ENCODE measurements at places on chromosomes 16 and 17.

- no peak for DNase-seq
These were observed 111.3 kb upstream of the NOL11 start for GRCh38 chr17:67606471-67606870.

GRCh38 chr16:8453359-8453758, 137.0 kb downstream of the TMEM114 start:
- no peak for DNase-seq

DNA sequence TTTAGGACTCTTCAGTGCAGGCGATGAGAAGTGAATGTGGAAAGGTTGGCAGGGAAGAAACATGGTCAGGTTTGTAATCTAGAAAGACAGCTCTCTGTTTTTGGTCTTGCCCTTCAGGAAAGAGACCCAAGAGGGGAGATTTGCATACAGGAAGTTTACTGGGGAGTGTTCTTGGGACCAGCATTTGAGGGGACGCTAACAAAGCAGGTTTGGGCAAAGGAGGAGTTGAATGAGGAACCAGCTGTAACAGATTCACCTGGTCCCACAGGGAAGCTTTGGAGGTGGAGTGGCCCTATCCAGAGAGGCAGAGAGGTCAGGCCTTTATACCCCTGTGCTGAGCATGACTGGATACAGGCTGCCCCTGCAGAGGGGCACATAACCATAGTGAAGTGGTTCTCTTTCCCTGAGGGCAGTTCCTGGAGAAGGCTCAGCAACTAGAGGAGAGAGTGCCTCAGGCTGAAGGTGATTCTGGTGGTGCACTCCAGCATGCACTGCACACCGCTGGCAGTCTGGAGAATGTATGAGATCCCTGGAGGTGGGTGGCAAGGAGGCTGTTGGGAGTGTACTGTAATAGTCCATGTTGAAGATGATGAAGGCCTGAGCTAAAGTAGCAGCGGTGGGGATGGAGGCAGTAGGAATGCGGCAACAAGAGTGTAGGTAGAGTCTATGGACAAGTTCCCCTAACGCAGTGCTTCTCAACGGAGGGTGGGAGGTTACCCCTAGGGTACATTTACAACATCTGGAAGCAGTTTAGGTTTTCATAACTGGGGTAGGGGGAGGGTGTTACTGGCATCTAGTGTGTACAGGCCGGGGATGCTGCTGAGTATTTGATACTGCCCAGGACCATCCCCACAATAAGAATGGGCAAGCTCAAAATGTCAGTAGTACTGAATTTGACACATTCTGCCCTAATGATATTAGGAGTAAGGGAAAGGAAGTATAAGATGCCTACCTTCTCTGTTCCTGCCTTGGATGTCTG, 37.2 kb downstream of the MAP2K6 start:
- DNase-seq, result no peak

DNA sequence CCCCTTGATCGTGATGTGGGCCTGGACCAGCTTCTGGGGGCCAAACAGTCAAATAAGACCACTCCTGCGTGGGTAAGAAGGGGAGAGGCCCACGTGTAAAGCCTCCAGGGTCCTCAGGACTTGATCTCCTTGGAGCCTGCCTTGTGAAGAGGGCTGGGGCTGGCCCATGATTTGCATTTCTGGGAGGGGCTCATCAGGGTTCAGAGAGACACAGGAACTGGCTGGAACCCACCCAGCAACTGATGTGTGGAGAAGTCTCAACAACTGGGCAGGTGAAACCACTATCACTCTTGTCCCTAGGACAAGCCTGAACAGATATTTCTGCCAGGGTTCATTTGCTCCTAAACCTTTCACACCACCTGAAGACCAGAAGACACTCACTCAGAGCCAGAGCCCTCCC, 214.7 kb downstream of the ZNF423 start:
- DNase-seq, result no peak

GRCh38 chr16:75099075-75099667, 17.4 kb downstream of the LDHD start:
- no peak for DNase-seq

GRCh38 chr17:42387661-42388380, 421 bp downstream of the STAT3 start:
- DNase-seq, result no peak

DNA sequence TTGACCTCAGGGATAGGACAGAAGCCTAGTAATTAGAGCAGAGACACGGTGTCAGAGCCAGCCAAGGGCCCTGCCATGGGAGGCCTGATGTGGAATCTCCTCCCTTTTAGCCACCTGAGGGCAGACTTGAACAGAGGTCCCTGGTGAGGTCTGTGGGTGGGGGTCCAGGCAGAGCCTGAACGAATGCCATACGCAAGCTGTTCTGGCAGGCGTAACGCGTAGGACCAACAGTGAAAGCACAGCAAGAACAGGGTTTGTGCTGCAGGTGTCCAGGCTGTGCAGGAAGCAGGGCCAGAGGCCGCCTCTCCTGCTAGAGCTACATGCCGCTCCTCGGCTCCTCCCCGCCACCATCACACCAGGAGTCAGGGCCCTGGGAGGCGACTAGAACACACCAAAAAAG, 81.9 kb upstream of the TBX2 start:
- no peak for DNase-seq

DNA sequence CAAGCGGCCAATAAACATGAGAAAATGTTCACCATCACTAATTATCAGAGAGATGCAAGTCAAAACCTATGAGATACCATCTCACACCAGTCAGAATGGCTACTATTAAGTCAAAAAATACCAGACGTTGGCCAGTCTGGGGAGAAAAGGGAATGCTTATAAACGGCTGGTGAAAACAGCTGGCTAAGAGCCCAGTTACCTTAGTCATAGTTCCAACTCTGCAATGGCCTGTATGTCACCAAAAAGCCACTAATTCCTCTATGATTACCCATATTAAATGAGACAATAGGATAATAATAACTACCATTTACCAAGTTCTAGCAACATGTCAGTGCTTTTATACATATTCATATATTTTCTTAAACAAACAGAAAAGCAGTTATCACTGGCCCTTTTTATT, 42.9 kb upstream of the CDRT4 start:
- peak; percentile 31 for DNase-seq

DNA sequence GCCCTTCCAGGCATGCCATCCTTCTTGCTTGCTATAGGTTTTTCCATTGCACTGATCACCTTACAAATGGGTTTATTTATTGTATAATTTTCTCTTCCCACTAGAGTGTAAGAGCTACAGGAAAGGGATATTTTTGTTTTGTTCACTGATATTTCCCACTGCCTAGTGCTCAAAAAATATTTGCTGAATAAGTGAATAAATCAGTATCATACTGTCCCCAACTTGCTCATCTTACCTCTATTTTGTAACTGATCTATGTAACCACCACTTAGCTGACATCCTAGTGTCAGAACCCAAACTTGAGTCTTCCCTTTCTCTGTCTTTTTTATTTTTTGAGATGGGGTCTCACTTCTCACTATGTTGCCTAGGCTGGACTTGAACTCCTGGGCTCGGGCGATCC, 87.6 kb upstream of the TBC1D3K start:
- DNase-seq, result no peak

DNA sequence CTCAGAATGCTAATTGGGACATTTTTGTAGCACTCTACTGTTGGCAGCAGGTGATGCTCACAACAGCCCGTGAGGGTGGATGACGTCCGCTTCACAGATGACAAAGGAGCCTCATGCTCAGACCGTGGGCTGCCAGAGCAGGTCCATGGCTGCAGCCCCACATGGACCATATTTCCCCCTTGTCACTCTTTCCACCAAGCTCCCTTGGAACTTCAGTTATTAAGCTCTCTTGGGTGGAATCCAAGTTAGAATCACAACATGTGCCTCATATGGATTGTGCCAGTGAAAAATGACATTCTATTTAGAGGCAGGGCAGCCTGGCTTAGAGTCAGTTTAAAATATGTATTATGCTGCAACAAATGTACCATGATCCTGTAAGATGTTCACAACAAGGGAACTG, 33.2 kb upstream of the STH start:
- DNase-seq, result no peak

GRCh38 chr17:83195330-83196023, 116.1 kb downstream of the METRNL start:
- no peak for DNase-seq

DNA sequence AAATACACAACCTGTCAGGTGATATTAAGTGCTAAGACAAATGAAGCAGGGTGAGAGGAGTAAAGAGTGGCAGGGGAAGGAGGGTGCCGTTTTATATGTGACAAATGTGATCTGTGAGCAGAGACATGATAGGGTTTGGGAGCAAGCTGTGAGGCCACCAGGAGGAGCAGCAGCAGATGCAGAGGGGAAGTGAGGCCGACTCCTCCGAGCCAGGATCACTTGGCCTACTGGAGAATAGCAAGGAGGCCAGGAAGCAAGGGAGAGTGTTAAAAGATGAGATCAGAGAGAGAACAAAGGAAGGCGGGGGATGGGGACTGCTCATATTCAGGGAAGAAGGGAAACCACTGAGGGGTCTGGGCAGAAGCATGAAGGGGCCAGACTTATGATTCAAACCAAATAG, 129.4 kb downstream of the TANGO6 start:
- DNase-seq, result peak; percentile 33

GRCh38 chr17:75807861-75808260, 23.3 kb downstream of the UNK start:
- DNase-seq, result no peak

- no peak for DNase-seq
These were observed 455.2 kb upstream of the DYNLRB2 start for GRCh38 chr16:80085606-80086005.

GRCh38 chr16:79597277-79598062, 3.1 kb downstream of the MAF start:
- no peak for DNase-seq

GRCh38 chr17:57356153-57356718, 99.9 kb downstream of the MSI2 start:
- DNase-seq, result no peak

GRCh38 chr17:42980274-42980765, at the start of gene RUNDC1:
Gene RUNDC1, plus strand, starts transcription at chr17:42980565. Its CDS starts 12 bp downstream, at chr17:42980577.
- no peak for DNase-seq

GRCh38 chr16:2475413-2476344, 752 bp downstream of the TBC1D24 start:
- DNase-seq, result no peak

DNA sequence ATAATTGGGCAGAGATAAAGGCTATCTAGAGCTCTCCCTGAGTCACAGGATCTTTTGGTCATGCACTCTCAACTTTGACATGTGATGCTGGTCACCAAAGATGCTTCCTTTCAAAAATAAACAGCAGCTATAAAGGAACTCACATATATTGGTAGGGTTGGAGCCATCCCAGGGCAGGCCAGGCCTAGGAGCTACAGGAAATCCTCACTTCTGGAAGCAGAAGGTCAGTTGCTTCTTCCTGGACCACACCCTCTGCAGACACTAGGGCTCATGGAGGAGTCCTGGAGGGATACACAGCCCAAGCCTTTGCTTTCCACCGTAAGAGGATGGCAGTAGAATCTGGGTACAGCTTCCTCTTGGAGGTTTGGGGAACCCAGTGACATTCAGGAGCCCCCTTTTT, 24.6 kb downstream of the SOST start:
- no peak for DNase-seq

- DNase-seq, result no peak
These were observed 53.4 kb downstream of the ABCC12 start for GRCh38 chr16:48102083-48103008.

DNA sequence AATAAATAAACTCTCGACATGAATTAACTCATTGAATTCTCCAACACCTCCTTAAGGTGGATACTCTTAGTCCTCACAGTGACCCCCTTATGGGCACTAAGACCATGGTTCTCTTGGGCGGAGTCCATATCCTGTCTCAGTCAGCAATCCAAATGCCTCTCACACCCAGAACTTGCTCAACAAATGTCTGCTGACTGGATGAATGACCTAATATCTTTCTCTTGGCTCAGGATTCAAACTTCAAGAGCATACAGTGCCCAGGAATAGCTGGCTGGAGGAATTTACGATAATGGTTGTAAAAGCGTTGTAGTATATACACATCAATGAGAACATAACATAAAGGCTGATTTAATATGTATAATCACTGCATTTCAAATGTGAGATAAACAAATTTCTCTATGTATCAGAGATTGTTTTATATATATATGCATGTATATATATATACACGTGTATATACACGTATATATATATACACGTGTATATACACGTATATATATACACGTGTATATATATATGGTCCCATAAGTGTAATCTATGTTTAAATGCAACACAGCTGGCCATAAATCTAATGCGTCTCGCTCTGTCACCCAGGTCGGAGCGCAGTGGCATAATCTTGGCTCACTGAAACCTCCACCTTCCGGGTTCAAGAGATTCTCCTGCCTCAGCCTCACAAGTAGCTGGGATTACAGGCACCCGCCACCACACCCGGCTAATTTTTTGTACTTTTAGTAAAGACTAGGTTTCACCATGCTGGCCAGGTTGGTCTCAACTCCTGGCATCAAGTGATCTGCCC, 6.5 kb upstream of the UBB start:
- DNase-seq, result peak; percentile 52
